ENCODE measurements at places on chromosomes 1 and 21. TPM values are rescaled to one million over a fixed set of nuclear protein-coding genes. Genes with fewer than 3 reads are reported as not detected.

The PIK3CD gene
- total RNA-seq: 4.8 TPM

The TRIM58 gene
- 88.7 TPM for total RNA-seq

The PCSK9 gene
- total RNA-seq: 112 TPM

The TMEM269 gene
- total RNA-seq: 0.08 TPM

The SSBP3 gene
- 7.7 TPM for total RNA-seq

The AKR7A3 gene
- 0.23 TPM for total RNA-seq

The TPR gene
- total RNA-seq: 37.6 TPM

The SELENBP1 gene
- total RNA-seq: 152 TPM

The NBPF4 gene
- not detected for total RNA-seq

The C1orf115 gene
- 29.6 TPM for total RNA-seq

- DNase-seq: no peak
These were observed 235.3 kb upstream of the C1orf105 start for GRCh38 chr1:172185211-172185610.

GRCh38 chr1:91784191-91784590 lies 101.8 kb downstream of the TGFBR3 start:
- DNase-seq: no peak

DNA sequence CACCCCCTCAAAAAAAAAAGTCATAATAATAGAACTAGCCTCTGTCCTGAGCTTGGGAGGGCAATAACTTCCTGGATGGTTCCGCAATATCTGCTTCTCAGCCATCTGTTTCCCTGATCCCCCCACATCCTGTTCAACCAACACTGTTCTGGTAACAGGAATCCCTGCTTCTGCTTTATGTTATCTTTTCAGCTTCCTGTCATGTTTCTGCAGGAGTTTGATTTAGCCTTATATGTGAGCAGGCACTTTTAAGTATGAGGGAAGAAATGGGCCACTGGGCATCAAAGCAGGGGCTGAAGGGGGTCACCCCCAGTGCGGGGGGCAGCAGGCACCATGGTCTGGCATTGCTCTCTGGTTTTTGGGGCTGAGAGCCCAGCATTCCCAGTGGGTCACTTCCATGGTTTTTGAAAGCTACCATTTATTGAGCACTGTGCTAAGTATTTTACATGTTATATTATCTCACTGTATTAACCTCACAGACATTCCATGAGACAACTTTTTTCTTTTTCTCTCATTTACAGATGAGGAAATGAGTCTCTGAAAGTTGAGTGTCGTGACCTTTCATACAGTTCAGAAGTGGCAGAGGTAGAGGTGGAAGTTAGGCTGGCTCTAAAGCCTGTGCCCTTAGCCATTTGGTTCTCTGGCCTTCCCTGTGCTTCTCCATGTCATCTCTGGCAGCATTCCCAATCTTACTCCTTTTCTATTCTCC lies 61.9 kb downstream of the DNTTIP2 start:
- DNase-seq: no peak

- DNase-seq: no peak
These were observed 19.3 kb downstream of the OBSCN start for GRCh38 chr1:228226956-228227791.

- DNase-seq: no peak
These were observed 924 bp downstream of the TMEM240 start for GRCh38 chr1:1539310-1540089.

GRCh38 chr1:241944300-241944699 lies 13.3 kb upstream of the BECN2 start:
- no peak for DNase-seq

DNA sequence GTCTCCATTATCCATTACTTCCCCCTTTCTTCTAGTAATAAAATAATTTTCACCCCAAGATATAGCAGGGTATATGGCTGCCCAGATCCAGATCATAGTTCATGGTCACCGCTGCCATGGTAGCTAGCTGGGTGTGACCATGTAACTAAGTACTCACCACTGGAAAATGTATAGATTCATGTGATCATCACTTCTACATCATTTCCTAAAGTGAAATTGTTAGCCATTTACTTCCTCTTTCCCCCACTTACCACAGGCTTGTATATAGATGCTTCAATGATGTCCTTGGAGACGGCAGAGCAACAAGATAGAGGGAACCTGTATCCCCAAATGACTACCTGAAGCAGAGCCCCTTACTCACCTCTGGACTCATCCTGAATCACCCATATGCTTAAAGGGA lies 22.7 kb upstream of the EYA3 start:
- no peak for DNase-seq

DNA sequence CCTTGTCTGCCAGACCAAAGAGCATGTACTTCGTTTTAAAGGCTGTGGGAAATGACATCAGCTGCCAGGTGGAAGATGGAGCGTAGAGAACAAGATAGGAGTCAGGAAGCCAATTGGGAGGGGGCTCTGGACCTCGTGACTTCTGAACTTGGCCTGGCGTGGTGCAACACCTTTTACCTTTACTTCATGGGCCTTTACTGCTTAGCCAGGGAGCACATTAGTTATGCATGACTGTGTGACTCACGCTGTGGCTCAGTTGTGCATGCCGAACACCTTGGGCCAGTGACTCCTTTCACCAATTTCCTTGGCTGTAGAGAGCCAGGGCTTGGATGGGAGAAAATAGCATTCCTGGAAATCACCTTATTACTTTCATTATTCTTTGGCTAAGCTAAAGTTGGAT lies 7.2 kb downstream of the XCL1 start:
- DNase-seq: no peak

DNA sequence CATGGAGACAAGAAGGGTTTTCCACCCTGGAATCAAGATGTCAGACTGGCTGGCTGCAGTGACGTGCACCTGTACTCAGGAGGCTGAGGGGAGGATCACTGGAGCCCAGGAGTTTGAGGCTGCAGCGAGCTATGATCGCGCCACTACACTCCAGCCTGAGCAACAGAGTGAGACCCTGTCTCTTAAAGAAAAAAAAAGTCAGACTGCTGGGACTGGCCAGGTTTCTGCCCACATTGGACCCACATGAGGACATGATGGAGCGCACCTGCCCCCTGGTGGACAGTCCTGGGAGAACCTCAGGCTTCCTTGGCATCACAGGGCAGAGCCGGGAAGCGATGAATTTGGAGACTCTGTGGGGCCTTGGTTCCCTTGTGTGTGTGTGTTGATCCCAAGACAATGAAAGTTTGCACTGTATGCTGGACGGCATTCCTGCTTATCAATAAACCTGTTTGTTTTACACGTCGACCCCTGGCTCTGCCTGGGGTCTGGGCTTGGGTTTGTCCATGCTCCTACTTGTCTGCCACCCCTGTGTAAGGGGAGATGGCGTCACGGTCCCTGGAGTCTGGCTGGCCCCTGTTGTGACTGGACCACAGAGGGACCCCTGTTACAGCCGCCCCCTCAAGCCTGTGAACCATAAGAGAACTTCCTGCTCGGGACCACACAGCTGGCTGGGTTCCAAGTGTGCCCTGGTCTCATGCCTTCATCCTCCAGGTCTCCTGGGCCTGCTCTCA lies 20.9 kb upstream of the VPS13D start:
- DNase-seq: peak; percentile 90

DNA sequence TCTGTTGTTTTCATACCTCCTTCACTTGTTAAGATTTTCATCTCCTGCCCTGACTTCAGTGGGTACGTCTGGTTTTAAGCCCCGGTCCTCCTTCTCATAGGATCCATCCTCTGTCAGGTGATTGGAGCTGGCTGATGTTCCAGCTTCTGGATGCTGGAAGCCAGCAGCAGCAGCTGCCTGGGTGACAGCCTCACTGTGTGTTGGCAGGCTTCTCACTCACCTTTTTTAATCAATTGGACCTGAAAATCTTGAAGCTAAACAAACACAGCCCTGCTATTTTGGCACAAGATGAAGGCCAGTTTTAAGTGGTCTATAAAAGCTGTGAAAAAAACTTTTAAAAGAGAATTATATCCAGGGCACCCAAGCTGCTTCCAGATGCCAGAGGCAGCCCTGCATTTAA lies 181.0 kb downstream of the DISC1 start:
- DNase-seq: no peak

DNA sequence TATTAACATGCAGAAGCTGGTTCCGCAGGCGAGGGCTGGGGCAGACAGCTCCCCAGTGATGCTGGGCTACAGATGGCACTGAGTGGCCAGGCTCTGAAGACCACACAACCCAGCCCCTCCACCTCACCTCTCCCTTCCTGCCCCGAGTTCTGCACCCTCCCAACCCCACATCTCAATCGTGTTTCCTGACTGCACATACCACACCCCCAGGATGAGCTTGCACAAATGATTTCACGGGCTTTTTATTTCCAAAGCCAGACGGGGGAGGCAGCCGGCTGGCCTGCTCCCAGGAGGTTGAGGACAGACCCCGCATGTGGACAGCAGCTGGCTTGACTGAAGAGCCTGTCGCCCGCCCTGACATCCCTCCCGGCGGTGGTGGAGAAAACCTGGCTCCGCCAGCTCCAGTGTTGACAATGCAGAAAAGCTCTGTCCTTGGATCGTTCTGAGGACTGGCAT lies 21.4 kb upstream of the ALDH4A1 start:
- no peak for DNase-seq

DNA sequence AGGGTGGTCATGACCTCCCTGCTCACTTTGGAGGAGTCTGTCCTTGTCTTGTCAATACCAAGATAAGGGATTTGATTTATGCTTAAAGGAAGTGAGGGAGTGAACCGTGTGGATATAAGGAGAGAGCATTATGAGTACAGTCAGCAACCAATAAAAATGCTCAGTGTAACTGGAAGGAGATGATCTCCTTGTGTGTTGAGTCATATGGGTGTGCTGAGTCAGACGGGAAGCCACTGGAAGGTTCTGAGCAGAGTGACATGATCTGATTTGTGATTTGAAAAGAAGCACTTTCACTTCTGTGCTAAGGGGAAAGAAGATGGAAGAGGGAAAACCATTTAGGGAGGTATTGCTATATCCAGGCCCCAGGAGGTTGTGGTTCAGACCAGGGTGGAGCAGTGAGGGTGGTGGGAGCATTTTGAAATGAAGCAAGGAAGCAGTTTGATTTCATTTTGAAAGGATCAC lies 2.5 kb upstream of the BCL10 start:
- DNase-seq: no peak

- no peak for DNase-seq
These were observed 32.8 kb upstream of the S1PR1 start for GRCh38 chr1:101203820-101204540.

DNA sequence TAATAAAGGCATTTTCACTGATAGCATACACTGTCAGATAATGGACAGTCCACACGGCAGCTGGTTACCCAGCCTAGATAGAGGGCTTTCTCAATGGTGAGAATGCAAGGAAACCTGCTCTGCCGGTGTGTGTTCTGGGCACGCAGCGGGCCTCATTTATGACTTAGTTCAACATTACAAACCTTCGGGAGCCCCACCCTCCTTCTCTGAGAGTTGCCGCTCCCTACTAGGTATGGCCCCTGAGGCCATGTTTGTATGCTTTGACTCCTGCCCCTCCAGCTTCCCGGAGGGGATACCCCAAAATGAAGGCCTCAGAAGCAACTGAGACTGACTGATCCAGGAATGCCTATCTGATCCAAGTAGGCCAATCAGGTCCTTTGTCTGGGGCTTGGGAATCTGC lies 17.2 kb upstream of the FABP3 start:
- no peak for DNase-seq

GRCh38 chr1:11730429-11730891 lies 5.5 kb upstream of the AGTRAP start:
- DNase-seq: no peak

- DNase-seq: no peak
These were observed 21.0 kb downstream of the WDR4 start for GRCh38 chr21:42858185-42858847.

DNA sequence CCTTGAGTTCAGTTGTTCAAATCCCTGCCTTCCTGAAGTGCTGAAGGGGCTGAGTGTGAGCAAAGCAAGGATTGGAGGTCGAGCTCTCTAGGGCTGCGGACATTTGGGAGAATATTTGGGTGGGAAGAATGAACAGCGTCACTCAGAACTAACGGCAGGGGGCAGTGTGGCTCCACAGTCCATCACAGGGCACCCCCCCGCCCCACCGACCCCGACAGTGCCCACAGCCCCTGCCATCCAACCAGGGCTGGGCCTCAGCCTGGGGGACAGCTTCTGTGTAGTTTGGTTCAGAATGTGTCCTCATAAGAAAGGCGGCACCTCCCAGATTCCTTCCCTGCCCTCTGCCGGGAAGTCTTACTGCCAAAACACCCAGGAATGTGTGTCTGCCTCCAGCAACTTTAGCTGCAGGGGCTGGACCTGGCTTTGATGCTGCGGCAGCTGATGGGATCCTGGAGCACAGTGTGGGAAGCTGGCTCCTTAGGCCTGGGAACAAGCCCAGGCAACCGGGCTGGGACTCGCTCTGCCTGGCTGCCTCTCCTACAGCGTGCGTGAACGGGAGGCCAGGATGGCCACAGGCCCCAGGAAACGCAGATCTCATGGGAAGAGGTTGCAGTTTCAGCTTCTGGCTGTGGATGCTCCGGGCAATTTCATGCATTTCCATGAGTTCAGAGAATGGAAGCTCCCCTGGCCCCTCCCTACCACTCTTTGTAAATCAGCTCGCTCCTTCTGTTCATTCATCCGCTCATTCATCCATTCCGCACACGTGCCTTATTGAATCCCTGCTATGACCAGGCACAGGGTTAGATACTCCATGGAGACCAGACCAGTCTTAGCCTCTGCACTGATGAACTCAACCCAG lies 104.9 kb upstream of the TMPRSS2 start:
- peak; percentile 60 for DNase-seq

- no peak for DNase-seq
These were observed 10.2 kb downstream of the OSCP1 start for GRCh38 chr1:36440044-36440443.

- DNase-seq: no peak
These were observed 31.7 kb downstream of the MAN1A2 start for GRCh38 chr1:117398957-117399356.

GRCh38 chr1:94646141-94646643 lies 104.6 kb upstream of the F3 start:
- DNase-seq: no peak

DNA sequence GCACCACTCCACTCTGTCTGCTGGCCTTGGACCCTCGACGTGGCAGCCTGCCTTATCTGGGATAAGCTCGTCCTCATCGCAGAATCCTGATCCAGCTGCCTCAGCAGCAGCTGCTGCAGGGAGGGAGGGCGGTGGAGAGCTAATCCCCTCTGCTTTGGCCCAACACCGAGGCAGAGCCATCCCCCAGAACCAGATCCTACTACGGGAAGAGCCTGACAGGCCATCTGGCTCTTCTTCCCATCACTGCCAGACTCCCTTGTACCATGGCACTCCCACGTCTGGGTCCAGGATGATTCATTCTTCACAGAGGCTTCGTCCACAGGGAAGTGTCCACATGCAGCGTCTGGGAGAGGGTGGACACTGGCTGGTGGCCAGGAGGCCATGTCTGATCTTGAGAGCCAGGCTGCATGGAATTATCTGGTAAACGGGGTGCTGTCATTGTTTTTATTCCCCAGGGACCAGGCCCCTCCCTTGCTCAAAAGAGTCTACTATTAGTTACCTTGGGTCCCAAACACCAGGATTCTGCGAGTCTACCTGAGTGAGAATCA lies 14.6 kb upstream of the PKP1 start:
- peak; percentile 31 for DNase-seq

- peak; percentile 25 for DNase-seq
These were observed 4.2 kb downstream of the KRTAP10-8 start for GRCh38 chr21:44615911-44616590.

DNA sequence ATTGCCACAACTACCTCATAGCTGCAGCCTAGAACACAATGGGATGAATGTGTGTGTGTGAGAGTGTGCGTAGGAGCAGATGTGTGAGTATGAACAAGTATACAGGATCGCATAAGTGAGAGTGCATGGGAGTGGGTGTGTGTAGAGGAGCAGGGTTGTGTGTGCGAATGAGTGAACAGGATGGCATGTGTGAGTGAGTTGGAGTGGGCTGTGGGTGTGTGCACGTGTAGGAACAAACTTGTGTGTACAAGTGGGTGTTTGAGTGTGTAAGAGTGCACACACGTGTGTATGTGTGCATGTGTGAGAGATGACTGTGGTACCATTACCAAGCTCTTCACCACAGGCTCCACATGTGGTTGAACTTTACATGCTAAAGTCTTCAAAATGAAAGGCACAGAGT lies 175.4 kb upstream of the EDN2 start:
- no peak for DNase-seq

All from liver (tissue), 10 donors.